ENCODE measurements at places on chromosomes 4 and X.

GRCh38 chr4:174107746-174108354 is 175.6 kb downstream of the FBXO8 start:
- no peak for DNase-seq

- no peak for DNase-seq
Measured at GRCh38 chrX:68868316-68868715, 39.5 kb downstream of the EFNB1 start.

DNA sequence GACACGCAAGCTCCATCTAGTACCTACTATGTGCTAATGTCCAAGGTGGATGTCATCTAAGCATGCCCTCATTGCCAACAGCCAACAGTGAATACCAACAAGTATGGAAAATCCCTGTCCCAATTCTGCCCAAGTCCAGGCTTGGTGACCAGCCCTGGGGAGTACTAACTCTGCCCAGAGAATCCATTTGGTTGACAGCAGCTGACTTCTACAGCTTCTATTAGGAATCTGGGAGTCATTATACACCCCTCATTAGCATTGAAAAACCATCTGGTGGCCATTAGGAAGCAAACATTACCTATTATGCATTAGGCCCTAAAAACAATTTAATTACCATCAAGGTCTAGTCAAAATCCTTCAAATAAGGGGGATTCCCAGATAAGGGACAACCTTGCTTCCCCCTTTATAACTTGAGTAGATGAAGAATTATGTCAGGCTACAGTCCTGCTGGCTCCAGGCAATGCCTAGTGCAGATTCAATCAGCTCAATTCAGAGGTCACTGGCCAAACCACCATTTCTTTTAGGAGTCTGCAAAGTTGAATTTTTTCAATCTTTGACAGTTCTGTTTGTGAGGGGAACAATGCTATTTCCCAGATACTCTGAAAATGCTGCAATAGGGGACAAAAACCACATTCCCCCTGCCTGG is 228.0 kb upstream of the LDB2 start:
- no peak for DNase-seq

DNA sequence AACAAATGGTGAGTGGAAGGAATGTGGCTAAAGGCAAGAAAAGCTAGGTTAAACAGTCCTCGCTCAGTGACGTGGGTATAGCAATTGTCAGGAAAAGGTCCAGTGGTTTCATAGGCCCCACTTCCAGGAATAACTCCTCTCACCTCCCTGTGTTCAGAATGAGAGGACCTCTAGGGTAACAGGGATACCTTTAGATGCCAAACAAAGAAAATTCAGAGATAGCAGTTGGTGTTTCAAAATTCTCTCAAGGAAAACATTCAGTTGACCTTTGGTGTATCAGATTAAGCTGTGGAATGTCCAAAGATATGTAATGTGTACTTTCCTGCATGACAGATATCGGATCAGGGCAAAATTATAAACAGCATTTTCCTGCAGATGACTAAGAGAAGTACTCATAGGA is 155.9 kb downstream of the ARHGAP6 start:
- DNase-seq, result no peak

- no peak for DNase-seq
Measured at GRCh38 chr4:111064342-111064993, 441.6 kb upstream of the PITX2 start.

DNA sequence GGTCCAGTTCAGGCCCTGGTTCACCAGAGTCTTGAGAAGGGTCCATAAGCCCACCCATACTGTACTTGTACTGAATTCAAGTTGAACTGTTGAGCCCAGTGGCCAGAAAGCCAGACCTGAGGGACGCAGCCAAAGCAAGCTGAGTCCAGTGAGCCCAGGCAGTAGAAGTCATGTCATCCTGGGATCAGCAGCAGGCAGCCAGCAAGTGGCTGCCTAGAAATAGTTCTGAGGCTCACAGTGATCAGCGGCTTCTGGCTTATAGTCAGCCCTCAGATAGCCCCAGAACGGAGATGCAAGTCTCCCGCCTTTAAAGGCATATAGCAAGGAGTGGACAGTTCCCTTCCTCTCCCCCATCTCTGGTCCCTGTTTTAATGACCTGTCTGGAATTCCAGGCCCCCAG is 347.1 kb downstream of the FBXW7 start:
- DNase-seq, result no peak

DNA sequence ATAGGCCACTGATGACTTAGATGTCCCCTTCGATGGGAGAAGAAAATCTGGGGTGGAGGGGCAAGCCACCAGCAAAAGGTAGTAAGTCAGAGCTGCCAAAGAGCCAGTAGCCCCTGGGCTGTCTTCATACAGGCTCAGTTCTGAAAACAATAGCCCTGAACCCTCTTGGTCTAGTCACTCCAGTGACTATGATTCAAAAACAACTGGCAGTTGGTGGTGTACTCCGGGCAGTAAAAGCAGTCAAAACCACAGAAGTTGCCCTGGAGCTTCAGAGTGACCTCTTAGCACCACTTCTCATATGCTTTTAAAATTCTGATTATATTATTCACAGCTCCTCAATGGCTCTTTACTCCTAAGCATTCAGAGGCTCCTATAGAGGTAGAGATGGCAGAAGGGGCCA is 164.3 kb upstream of the MAMLD1 start:
- DNase-seq, result no peak

DNA sequence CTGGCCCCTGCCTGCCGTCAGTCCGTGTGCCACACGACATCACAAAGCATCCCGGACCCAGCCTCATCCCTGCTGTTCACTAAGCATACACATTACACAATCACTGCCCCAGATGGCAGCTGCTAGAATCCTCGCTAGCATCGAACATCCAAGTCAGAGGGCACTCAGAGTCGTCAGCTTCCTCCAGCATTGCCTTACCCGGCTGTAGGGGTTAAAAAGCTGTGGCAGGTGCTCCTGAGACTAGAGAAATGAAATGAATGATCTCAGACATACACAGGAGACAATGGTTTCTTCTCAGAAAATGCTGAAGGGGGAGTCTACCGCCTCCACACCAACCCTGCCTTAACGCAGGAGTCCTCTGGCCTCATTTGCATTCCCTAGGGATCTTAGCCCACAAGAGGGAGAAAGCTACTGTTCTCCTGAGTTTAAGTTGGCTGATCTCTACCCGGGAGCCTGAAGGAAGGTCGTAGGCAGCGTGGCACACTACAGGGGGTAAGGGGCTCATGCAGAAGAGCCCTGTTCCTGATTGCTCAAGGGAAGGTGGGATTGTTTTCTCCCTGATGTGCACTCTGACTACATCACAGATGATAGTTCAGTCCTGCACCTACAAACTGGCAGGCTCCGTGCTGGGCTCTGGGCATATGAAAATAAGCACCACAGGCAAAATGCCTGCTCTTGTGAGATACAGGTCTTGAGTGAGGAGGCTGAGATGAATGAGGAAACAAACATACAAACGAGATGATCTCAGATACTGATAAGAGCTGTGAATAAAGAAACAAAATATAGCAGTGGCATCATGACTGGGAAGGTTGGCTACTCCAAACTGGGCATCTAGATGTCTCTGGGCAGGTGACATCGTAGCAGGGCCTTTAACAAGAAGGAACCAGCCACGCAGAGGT is 2.6 kb upstream of the KIAA0232 start:
- peak; percentile 71 for DNase-seq

GRCh38 chrX:38220024-38220414 is 652 bp downstream of the SRPX start:
- peak; percentile 21 for DNase-seq

DNA sequence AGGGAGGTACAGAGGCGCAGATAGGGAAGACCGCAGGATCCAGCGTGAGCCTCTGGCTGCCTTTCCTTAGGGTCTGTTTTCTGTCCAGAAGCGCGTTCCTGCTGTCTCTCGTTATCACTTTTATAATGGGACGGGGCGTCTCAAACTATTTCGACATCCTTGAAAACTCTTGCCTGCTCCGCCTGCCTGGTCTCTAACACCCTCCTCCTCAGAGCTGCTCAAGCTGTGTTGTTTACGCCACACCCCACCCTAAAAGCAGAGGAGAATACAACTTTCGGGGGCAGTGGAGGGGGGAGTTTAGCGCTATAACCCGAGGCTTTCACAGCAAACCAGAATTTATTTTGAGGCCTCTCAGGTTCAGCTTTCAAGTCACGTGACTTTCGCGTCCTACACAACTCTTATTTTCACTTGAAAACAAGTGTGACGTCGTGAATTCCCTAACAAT is 646 bp upstream of the FAM3A start:
- DNase-seq, result no peak

DNA sequence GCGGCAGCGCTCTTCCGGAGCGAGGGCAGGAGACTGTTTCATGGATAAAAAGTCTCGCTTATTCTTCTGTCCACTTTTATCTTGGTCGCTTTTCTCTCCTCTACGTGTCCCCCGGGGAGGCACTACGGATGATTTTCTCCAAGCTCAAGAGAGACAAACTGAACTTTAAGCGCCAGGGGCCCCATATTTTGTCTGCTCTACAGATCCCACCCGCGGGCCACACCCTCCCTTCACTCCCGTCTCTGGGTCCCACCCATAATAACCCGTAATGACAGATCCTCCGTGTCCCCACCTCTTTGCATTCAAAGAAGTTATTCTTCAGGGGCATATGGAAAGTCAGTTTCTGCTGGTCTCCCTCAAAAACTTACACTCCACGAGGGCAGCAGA is at the start of gene CORIN:
CORIN (minus strand) TSS at position 160 of the 387 bp plus-strand sequence; CDS start at position 42, 118 bp downstream.
- no peak for DNase-seq

- no peak for DNase-seq
Measured at GRCh38 chr4:60683357-60683756, 516.8 kb upstream of the ADGRL3 start.

- DNase-seq, result no peak
Measured at GRCh38 chr4:26763063-26763462, 97.6 kb upstream of the STIM2 start.

DNA sequence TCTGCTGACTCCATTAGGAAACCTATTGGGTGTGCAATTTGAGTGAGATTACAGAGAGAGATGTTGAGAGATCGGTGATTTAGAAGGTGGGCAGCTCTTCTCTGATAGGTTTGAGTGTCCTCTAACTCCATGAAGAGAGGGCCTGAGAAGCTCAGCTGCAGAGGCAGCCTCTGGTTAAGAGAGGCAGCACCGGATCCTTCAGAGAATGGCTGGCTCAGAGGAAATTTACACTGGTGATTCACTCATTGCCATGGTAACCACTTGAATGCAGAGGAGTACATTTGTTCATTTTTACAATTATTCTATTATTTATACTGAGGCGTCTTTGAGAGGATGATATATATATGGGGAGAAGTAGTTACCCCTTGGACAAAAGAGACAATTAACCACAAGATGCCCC is 171.7 kb downstream of the PDGFRA start:
- no peak for DNase-seq

DNA sequence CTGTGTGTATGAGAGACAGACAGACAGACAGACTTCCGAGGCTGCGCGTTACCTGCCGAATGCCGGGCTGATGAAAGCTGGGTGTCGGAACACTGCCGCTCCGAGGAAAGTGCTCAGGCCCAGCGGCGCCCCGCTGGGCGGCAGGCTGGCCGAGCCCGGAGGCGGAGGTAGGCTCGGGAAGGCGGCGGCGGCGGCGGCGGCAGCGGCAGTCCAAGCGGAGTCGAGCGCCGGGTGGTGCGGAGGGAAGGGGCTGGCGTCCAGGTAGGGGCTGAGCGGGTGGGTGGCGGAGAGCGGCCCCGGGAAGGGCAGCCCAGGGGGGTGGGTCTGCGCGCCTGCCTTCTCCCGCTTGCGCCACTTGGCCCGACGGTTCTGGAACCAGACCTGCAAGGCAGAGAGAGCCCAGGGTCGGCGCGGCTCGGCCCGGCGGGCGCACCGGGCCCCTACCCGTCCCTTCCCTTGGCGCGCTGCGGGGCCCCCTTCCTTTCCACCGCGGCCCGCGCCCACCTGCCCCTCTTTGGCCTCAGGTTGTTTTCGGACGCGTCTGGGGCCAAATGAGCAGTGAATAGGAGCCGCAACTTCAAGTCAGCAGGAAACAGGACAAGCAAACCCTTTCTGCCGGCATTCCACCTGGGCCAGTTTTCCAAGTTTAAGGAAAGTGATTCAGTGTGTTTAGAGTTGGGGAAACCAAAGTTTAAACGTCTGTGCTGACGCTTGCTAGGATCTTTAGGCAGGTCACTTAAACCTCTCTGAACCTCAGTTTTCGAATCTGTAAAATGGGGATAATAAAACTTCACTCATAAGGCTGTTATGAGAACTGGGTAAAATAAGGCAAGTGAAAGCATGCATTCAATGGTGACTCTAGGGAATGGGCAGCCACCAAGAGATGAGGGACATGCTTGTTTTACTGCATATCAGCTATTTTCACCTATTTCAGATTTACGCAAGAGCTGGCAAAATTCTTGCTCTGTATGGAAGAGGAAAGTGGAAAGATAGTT is 8.4 kb downstream of the ARX start:
- no peak for DNase-seq

- DNase-seq, result no peak
Measured at GRCh38 chr4:23782778-23783437, 106.9 kb downstream of the PPARGC1A start.
